ENCODE measurements at places on chromosomes 6 and 20. TPM values are rescaled to one million over a fixed set of nuclear protein-coding genes. Genes with fewer than 3 reads are reported as not detected.

DNA sequence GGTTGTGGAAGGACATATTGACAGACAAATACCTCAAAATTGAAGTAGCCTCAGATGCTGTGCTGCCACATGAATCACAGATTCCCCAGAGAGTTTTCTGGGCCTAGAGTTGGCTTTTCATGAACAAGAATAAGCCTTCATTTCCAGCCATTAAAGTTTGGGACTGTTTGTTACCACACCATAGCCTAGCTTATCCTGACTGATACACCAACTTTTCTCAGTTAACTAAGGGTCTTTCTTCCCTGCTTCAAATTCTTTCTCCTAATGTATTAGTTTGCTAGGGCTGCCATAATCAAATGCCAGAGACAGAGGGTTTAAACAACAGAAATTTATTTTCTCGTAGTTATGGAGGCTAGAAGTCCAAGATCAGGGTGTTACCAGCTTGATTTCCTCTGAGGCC lies 237.4 kb upstream of the ZFP64 start:
- DNase-seq: no peak

DNA sequence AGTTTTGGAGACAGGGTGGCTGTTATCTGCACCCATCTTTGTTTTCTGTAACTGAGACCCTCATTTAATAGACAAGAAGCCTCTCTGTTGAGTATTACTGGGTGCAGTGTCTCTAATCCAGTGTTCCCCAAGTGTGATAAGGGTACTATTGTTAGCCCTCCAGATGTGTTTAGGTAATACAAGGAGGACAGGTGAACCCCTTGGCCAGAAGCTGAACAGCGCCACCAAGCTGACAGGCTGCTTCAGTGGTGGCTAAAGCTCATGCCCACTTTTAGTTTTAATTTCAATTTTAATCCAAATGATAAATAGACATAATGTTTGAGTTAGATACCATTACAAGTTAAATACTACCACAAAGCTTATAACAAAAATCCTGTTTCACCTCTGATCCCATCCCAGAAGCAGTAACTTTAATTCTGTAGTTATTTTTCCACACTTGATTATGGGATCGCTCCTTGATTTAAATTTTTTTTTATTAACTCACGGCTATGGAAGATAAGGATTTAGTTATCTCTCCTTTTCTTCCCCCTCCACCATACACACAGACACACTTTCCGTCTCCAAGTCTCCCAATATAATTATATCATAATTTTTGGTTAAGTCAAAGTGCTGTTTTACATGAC lies 8.4 kb upstream of the STK35 start:
- DNase-seq: peak; percentile 51

DNA sequence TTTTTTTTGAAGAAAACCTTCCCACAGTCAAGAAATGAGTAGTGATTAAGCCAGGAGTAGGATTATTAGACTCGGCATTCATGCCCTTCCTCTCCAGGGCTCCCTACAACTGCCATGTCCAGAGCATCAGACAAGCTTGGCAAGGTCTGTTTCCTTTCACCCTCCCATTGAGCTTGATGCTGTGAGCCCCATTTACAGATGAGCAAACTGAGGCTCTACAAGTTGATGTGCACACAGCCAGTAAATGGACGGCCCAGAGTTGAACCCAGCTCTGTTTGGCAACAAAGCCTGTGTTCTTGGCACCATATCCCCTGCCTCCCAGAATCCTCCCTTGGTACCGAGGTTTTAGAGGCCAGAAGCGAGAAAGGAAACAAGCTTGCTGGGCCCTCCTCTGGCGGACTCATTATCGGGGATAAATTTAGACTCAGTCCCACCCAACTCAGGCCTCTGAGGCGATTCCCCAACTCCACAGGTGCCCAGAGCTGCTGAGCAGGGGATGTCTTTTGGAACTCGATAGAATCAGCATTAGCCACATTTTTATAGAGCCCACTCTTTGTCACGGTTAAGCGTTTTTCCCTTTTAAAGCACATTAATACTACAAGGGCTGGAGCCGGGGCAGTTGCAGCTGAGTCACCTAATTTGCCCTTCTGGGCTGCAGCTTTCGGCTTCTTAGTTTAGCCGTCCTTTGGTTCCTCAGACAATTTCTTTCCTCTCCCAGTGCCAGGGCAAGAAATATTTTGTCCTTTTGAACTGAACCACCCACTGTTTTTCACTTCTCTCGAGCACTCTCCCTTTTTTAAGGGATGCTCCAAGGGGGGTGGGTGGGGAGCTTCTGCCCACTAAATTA lies 23.0 kb upstream of the NFATC2 start:
- DNase-seq: no peak

DNA sequence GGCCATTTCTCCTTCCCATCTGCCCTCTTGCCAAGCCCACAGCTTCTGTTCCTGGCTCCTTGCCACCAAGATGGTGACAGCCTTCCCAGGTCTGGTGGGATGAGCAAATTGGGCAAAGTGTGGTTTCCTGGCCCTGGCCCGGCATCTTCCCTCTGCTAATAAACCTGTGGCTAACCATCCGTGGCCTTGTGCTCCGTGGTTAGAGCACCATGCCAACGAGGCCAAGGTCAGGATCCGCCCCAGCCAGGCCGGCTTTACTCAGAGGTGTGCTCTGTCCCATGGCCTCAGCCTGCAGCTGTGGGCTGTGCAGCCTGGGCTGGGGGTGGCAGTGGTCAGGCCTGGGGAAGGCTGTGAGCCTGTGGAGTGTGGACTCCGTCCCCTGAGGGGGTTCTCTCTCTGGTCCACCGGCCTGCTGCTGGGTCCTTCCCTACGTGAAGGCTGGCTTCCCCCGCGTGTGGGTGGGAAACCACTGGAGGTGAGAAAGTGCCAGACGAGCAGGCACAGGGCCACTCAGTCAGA lies 117.4 kb downstream of the VEGFA start:
- no peak for DNase-seq

DNA sequence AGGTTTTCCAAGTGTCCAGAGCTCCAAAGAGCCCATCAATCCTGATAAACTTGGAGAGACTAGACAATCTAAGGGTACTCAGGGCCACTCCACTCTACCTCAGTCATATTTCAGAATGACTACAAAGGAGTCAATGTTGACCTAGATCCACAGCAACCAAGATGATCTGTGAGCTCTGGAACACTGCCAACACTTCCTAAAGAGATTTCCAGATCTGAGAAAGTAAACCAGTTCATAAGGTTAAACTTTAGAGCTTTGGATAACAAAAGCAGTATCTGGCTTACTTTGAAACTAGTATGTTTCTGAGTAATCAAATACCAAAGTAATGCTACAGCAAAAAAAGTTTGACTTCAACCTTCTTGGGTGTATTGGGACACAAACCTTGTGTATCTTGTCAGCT lies 122.7 kb downstream of the BTBD9 start:
- no peak for DNase-seq

The IL20RA gene
- total RNA-seq: 0.23 TPM

The HTR1B gene
- not detected for total RNA-seq

The PHACTR1 gene
- not detected for total RNA-seq

The OPRL1 gene
- 0.15 TPM for total RNA-seq

The GGTLC1 gene
- not detected for total RNA-seq

The FGD2 gene
- total RNA-seq: not detected
